ENCODE measurements at places on chromosomes 7 and 10.
A peak's percentile ranks its signal among the peaks of the same experiment; 100 is the strongest.

DNA sequence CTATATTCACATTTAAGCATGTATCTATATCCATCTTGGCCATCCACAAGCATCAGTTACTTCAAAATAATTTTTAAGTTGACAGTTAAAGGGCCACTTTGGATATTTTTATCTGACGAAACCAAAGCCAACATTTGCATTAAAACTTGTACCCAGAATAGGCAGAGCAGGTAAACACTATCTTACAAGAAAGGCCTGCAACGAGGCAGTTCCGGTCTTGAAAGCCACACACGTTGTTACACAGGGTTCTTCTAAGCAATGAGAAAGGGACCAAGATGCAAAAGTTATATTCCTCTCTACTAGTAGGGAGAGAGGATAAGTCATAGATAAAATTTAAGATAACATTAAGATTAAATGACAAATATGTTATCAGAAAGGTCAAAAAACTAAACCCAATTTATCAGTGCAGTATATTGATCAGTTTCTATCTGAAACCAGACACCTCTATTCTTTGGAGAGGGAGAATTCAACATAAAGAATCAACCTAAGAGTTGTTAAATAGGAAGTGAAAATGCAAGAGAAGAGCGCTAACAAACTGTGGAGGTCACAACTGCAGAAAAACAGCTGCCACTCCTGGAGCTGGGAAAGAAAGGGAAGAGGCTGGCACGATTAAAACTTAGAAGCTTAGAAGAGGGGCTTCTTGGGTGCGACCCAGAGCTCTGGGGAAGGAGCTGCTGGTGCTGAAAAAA, 701.3 kb downstream of the TNS3 start:
- no peak for DNase-seq

- no peak for DNase-seq
These were observed 82.7 kb downstream of the AKR1D1 start for GRCh38 chr7:138158739-138159528.

- DNase-seq, result no peak
These were observed 131.4 kb downstream of the SRPK2 start for GRCh38 chr7:105257338-105257737.

- DNase-seq, result no peak
These were observed 10.3 kb downstream of the MAFK start for GRCh38 chr7:1540776-1541271.

GRCh38 chr7:154345093-154345492, 292.9 kb downstream of the DPP6 start:
- DNase-seq, result no peak

DNA sequence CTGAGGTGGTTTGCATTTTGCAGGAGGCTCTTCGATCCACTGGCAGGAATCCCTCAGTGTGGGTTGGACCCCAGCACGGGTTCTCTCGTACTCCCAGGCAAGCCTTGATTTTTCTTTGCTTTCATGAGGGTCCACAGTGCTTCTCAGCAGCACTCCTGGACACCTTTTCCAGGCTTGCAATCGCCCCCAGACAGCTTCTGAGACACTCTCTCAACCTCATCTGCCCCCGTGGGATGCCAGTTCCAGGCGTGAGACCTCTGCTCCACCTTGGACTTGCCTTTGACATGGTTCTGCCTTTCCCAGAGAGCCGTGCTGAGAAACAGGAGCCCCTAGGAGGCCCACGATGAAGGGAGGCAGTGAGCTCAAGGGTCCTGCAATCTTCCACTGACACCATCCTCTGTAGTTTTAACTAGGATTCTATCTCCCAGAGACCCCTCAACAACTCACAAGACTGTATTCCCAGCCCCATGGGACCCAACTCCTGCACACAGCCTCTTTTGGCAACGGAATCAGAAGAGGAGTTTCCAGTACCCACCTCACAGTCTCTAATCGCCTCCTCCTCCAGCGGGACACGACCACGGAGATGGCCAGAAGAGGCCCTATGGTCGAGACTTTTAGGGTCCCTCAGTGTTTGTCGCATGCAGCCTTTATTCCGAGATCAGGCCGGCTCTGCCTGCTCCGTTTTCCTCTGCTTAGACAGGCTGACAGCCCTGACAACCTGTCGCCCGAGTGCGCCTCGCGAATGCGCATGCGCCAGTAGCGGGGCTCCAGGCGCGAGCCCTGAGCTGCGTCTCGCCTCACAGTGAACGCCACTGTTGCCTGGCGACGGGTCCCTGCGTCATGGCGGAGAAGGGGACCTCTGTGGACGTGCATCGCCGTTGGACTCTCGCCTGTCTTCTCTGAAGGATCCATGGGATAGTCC, 26.0 kb upstream of the ZNF273 start:
- DNase-seq, result peak; percentile 63

DNA sequence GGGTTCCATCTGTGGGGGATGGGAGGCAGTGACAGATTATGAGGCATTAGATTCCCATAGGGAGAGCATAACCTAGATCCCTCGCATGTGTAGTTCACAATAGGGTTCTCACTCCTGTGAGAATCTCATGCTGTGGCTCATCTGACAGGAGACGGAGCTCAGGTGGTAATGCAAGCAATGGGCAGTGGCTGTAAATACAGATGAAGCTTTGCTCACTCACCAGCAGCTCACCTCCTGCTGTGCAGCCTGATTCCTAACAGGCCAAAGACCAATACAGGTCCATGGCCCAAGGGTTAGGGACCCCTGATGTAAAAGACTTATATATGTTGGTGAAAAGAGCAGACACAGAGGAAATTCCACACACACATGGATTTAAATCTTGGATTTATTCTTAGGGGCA, 370.2 kb downstream of the NRG3 start:
- no peak for DNase-seq

All from effector memory CD8-positive, alpha-beta T cell (primary cell).